Right lobe of liver (tissue), 6 donors: ENCODE measurements at places on chromosomes 7 and 10.
A peak's percentile ranks its signal among the peaks of the same experiment; 100 is the strongest.

DNA sequence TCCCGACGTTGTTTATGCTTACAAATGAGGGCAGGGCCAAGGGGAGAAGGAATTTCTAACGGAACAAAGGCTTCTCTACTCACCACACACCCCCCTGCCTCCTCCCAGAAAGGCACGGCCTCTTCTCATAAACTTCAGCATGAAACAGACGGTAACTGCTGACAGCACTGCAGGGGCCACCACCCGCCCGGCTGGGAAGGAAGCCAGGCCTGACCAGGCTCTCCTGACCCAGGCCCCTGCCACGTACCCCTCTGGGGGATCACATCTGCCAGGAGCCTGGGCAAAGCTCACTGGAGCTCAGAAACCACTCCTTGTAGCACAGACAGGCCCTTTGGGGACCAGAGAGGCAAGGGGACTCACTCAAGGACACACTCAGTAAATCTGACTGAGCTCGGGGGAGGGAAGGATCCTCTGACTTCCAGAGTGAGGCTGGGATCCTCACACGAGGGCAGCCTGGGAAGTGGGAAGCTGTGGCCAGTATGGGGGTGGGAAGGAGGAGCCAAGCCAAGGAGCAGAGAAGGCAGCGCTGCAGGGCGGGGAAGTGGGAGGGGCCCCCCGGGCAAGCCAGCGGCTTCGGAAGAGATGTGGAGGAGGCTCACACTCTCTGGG is 46.1 kb downstream of the ZCCHC24 start:
- H3K27me3 ChIP-seq = no peaks in the 10 kb centered on the region
- peak; percentile 79 for DNase-seq
- peaks cover 2% of the 10 kb centered on the region for H3K4me1 ChIP-seq
- peak overlapping the region; percentile 58 for H3K27ac ChIP-seq

DNA sequence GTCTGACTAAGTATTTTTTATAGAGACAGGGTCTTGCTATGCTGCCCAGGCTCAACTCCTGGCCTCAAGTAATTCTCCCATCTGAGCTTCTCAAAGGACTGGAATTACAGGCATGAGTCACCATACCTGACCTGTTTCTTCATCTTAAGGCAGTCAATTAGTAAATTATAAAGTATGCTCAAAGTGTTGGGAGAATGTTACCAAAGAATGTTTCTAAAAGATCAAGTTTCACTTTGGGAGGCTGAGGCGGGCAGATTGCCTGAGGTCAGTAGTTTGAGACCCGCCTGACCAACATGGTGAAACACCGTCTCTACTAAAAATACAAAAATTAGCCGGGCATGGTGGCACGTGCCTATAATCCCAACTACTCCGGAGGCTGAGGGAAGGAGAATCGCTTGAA is 117.0 kb downstream of the ALOX5 start:
- no peak for DNase-seq
- no peaks in the 10 kb centered on the region for H3K4me1 ChIP-seq
- H3K36me3 ChIP-seq = no peaks in the 10 kb centered on the region
- no peak overlapping the region for H3K27ac ChIP-seq
- no peak overlapping the region for H3K4me3 ChIP-seq

DNA sequence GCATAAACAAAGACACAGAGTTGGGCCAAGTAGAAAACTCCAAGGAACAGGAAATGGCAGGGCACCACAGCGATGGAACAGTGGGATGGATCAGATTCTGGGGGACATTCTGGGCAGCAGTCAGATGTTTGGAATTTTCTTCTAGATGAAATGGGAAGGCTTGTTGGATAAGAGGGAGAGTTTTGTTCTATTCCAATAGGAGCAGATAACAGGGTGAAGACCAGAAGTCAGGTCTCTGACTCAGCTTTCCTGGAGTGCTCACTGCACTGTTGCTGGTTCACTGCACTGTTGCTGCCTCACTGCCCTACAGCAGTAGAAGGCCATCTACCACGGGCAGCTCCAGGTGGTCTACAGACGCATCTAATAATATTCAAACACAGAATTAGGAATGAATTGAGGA is 135.6 kb downstream of the ATE1 start:
- no peak overlapping the region for H3K27ac ChIP-seq
- no peak for DNase-seq
- no peak overlapping the region for H3K4me3 ChIP-seq
- H3K27me3 ChIP-seq = no peaks in the 10 kb centered on the region

GRCh38 chr10:86673827-86674581 is 5.7 kb downstream of the LDB3 start:
- H3K27me3 ChIP-seq = no peaks in the 10 kb centered on the region
- DNase-seq = no peak
- no peaks in the 10 kb centered on the region for H3K4me1 ChIP-seq
- no peak overlapping the region for H3K4me3 ChIP-seq
- H3K36me3 ChIP-seq = no peaks in the 10 kb centered on the region

- no peaks in the 10 kb centered on the region for H3K36me3 ChIP-seq
- H3K4me1 ChIP-seq = no peaks in the 10 kb centered on the region
- H3K27ac ChIP-seq = no peak overlapping the region
Measured at GRCh38 chr7:50869108-50869725, 86.5 kb upstream of the GRB10 start.

DNA sequence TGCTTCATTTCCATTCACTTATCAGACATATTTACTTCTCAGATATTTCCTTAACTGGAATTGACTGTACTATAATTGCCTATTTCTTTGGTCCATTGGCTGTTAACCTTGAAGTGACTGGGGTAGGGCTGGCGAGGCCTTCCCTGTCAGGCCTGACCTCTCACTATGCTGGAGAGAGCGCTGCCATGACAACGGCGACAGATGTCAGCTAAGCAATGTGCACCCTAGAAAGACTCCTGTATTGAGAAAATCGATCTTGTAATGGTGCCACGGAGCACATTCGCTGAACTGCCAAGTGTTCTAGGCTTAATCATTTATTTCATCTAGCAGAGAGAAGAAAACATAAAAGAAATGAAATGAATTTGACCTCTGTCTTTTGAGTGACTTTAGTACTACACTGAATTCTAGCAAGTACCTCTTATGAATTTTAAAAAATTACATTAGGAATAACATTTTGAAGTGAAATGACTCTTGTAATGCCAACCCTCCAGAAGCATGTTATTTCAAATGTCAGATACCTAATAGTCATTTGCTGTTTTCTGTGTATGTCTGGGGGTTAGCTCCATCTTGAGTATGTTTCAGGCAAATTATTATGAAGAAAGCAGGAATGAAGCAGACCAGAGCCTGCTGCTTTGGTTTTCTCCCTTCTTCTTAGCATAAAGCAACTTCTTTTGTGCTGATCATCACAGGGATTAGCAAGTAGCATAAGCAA is 148.0 kb downstream of the SNX10 start:
- H3K4me3 ChIP-seq = no peak overlapping the region
- H3K4me1 ChIP-seq = no peaks in the 10 kb centered on the region
- H3K27me3 ChIP-seq = no peaks in the 10 kb centered on the region
- H3K27ac ChIP-seq = no peak overlapping the region

DNA sequence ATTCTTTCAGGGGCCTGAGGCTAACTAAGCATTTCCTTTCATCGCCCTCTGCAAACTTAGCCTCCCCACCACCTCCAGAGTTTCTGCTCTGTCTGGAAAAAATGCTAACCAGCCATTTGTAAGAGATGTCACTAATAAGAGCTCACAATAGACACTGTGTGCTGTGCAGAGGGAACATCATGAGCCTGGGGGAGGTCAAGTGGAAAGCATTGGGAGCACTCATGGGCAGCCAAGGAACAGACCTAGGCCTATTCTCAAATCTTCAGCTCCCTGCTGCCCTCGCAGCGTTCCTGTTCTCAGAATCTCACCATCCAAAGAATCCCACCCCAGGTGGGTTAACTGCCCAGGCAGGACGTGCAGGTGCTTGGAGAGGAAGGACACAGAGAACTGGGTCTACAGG is 27.1 kb upstream of the GPAM start:
- H3K4me1 ChIP-seq = peaks cover 8% of the 10 kb centered on the region
- no peak overlapping the region for H3K4me3 ChIP-seq
- no peaks in the 10 kb centered on the region for H3K27me3 ChIP-seq
- no peak for DNase-seq
- no peaks in the 10 kb centered on the region for H3K36me3 ChIP-seq

DNA sequence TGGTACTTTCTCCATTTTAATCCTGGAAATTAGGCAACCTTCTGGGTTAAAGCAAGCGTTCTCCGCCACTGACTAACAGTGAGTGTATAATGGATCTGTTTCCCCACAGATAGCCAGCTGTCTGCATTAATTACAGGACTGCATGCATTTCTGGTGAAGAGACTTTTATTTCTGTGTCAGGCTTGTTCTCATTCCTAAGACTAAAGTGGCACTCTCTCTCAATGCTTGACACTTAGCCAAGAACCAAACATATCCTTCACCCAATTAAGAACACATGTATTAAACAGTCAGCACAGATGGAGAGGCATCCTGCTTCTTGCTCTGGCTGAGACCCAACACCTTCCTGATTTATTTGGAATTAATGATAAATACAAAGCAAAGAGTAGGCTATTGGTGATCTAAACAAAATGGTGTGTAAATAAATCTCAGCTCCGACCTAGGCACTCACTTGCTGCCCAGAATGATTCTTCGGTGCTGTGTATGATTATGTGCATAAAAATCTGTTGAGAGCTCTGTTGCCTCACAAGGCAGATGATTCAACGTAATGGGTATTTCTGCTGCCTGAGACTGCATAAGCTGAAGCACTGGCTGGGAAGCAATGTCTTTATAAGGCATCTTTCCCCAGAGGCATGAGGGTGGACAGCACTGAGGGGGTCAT is 16.8 kb downstream of the CALU start:
- DNase-seq = no peak
- H3K4me3 ChIP-seq = no peak overlapping the region
- no peaks in the 10 kb centered on the region for H3K27me3 ChIP-seq

GRCh38 chr7:105857009-105857952 is 19.1 kb downstream of the ATXN7L1 start:
- DNase-seq = no peak
- no peaks in the 10 kb centered on the region for H3K27me3 ChIP-seq
- no peaks in the 10 kb centered on the region for H3K36me3 ChIP-seq
- no peak overlapping the region for H3K4me3 ChIP-seq
- no peaks in the 10 kb centered on the region for H3K4me1 ChIP-seq

- DNase-seq = no peak
- no peaks in the 10 kb centered on the region for H3K36me3 ChIP-seq
- H3K4me1 ChIP-seq = peaks cover 4% of the 10 kb centered on the region
- H3K4me3 ChIP-seq = no peak overlapping the region
- H3K27ac ChIP-seq = no peak overlapping the region
- H3K27me3 ChIP-seq = no peaks in the 10 kb centered on the region
Measured at GRCh38 chr10:74453169-74453568, 302.1 kb downstream of the ADK start.

GRCh38 chr10:23493711-23494110 is 54.8 kb downstream of the OTUD1 start:
- H3K4me3 ChIP-seq = no peak overlapping the region
- H3K4me1 ChIP-seq = no peaks in the 10 kb centered on the region
- DNase-seq = no peak
- no peaks in the 10 kb centered on the region for H3K36me3 ChIP-seq
- H3K27ac ChIP-seq = no peak overlapping the region

GRCh38 chr7:27107391-27108381 is 5.2 kb upstream of the HOXA2 start:
- H3K27me3 ChIP-seq = peaks cover 12% of the 10 kb centered on the region
- no peak for DNase-seq
- no peak overlapping the region for H3K4me3 ChIP-seq
- H3K27ac ChIP-seq = peak overlapping the region; percentile 65

GRCh38 chr7:108135446-108136190 is 5.5 kb upstream of the LAMB4 start:
- H3K36me3 ChIP-seq = no peaks in the 10 kb centered on the region
- H3K4me3 ChIP-seq = no peak overlapping the region
- DNase-seq = no peak
- no peak overlapping the region for H3K27ac ChIP-seq
- H3K4me1 ChIP-seq = no peaks in the 10 kb centered on the region

DNA sequence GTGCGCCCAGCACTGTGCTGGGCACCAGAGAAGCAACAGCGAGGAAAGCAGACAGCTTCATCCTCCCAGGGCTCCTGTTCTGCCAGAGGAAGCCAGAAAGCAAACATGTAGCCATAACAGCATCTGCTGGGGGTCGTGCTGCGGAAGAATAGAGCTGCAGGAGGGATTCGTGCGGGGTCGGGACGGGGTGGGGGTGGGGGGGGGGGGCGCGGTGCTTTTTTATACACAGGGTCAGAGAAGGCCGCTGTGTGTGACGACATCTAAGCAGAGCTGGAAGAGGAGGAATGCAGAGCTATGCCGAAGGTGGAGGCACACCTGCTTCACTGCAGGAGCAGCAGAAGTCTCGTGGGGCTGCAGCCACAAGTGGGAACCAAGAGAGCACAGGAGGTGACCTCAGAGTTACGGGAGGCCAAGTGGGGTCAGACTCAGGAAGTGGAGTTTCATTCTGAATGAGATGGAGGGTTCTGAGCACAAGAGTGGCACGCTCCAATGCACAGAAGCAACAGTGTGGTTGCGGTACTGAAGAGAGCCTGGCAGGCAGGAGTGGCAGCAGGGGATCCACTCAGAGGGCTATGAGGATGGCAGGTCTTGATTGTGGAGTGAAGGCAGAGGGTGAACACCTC is 11.1 kb downstream of the PKD1L1 start:
- H3K27me3 ChIP-seq = no peaks in the 10 kb centered on the region
- no peak for DNase-seq
- H3K27ac ChIP-seq = no peak overlapping the region
- no peaks in the 10 kb centered on the region for H3K36me3 ChIP-seq

DNA sequence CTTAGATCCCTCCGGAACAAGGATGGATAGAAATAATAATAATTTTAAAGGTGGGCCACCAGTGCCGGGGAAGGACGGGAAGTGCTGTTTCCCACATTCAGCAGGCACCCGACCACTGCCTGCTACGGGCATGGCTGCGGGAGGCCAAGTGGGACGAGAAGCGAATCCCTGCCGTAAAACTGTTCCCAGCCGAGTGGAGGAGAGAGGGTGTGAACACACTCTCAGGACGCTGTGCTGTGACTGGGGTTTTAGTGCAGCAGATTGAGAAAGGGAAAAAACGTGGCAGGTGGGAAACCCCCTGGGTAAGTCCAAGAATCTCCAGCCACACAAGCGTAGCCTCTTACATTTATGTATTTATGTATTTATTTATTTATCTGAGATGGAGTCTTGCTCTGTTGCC is 158.8 kb downstream of the DNAJB6 start:
- no peak overlapping the region for H3K4me3 ChIP-seq
- H3K27ac ChIP-seq = no peak overlapping the region
- no peak for DNase-seq
- H3K27me3 ChIP-seq = no peaks in the 10 kb centered on the region
- H3K36me3 ChIP-seq = no peaks in the 10 kb centered on the region

- no peak for DNase-seq
- H3K4me3 ChIP-seq = no peak overlapping the region
- no peak overlapping the region for H3K27ac ChIP-seq
- no peaks in the 10 kb centered on the region for H3K27me3 ChIP-seq
- H3K4me1 ChIP-seq = no peaks in the 10 kb centered on the region
Measured at GRCh38 chr7:142025896-142026295, 30.2 kb downstream of the MGAM start.

DNA sequence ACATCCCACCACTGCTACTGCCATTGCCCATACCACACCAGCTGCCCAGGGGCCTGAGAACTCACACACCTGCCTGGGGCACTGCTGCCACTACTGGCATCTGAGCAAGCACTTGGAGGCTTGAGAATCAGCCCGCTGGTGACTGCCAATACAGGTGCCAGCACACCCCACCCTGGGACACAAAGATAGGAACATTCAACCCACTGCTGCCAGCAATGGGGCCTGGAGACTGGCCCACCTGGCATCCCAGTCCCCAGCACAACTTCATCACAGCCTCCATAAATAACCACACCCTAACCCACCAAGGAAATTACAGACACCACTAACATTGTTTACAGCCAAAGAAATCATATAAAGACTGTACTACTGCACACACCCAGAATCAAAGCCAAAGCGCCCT is 115.9 kb downstream of the SLC16A9 start:
- H3K4me3 ChIP-seq = no peak overlapping the region
- H3K4me1 ChIP-seq = no peaks in the 10 kb centered on the region
- H3K27me3 ChIP-seq = no peaks in the 10 kb centered on the region
- no peak overlapping the region for H3K27ac ChIP-seq
- H3K36me3 ChIP-seq = no peaks in the 10 kb centered on the region
- no peak for DNase-seq
